Right ventricle myocardium inferior (tissue), 1 donor: ENCODE measurements at places on chromosomes 5 and 9. TPM values are rescaled to one million over a fixed set of nuclear protein-coding genes. Genes with fewer than 3 reads are reported as not detected.
A peak's percentile ranks its signal among the peaks of the same experiment; 100 is the strongest.

DNA sequence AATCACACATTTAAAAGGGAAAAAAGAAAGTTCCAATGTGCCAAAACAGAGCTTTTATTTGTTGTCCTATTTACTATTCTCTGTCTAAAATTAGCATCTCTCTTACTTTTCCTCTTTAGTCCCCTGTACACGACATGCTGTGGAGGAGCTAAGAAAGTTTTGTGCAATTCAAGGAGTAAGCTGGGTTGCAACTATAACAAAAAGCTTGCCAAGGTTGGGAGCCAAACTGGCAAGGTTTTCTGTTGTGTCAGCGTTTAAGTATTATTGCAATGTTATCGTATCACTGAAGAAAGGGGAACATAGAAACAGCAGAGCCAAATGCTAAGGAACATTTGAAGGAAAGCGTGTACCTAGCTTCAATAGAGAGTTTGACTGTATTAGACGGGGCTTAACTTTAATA is 680.8 kb downstream of the CETN3 start:
- no peak for DNase-seq

- DNase-seq = no peak
Observed at GRCh38 chr9:112224401-112225289, 49.5 kb upstream of the SUSD1 start.

DNA sequence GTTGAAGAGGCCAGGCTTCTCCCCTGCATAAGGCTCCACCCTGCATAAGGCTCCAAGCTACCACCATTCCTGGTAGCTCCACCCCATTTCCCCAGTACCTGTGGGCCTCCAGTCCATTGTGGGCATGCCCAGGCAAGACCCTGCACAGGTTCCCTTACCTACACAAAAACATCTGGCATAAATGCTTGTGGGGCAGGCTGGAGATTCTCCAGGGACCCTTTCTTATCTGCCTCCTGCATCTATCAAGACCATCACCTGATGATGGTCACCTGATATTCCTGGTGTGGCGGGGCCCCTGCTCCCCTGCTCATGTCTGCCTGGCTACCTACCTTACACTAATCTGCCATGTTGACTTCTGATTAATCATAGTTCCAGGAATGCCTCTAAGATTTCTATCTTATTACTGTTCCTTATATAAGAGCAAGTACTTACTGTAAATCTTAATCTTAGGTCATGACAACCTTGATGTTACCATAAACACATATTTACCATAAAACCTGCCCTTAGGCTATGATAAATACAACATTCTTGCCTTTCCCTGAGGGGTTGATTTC is 41.0 kb downstream of the FGD3 start:
- DNase-seq = no peak

Gene HSPB3
- total RNA-seq = 549 TPM

DNA sequence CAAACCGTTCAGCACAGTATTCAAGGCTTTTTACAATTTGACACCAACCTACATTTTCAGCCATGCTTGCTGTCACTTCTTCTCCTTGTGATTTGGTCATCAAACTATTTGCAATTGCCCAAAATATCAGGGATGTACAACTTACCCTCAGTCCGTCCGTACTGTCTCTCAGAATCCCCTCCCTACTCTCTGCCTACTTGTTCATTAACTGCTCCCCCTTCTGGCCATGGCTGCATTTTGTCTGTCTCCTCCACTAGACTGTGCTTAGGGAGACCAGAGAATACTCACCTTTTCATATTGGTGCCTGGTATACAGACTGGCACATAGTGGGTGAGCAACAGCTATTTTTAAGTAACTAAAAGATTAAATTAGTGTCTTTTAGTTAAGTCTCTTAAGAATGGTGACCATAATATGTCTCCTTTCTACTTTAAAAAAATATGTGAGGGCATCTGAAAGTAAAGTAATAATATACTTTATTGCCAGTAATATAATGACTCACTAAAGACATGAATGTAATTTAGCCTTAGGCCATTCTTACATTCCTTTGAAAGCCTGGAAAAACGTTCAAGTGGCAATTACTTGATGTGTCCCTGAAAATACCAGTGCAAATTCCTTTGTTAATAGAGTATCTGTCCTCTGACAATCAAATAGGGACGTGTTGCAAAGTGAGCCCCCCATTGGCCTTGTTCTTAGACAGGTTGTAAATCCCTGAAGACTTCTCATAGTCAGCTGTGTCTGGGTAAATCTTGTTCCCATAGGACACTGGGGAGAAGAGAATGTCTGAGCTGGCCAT is 27.8 kb downstream of the PRLR start:
- no peak for DNase-seq

Gene ADGRD2
- not detected for total RNA-seq

DNA sequence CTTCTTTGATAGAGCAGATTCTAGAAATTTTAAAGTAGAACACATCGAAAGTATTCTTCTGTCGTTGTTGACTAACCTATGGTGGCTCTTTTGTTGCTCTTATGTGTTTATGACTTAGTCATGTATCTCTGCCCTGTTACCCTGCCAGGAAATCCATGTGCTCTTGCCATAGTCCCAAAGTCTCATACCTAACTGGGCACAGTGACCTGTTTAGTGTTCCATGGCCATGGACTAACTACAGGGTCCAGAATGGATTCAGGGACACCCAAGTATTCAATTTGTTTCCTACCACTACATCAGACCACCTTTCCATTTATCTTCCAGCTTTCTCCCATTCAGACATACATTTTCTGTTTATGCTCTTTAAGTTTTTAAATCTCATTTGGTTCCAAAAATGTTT is 18.0 kb downstream of the SLC44A1 start:
- no peak for DNase-seq

- DNase-seq = no peak
Observed at GRCh38 chr9:136615631-136616306, 46.9 kb upstream of the EGFL7 start.

Gene PCDHA8
- total RNA-seq = not detected

Gene LHX6
- total RNA-seq = 6.1 TPM

Gene TAF11L10
- not detected for total RNA-seq

Gene MARVELD2
- 1.5 TPM for total RNA-seq

GRCh38 chr9:127116957-127117356 is 5.5 kb downstream of the ANGPTL2 start:
- no peak for DNase-seq

GRCh38 chr5:66498791-66499207 is 97.4 kb upstream of the MAST4 start:
- DNase-seq = no peak

- no peak for DNase-seq
Observed at GRCh38 chr5:115360046-115360685, 63.7 kb upstream of the CCDC112 start.

DNA sequence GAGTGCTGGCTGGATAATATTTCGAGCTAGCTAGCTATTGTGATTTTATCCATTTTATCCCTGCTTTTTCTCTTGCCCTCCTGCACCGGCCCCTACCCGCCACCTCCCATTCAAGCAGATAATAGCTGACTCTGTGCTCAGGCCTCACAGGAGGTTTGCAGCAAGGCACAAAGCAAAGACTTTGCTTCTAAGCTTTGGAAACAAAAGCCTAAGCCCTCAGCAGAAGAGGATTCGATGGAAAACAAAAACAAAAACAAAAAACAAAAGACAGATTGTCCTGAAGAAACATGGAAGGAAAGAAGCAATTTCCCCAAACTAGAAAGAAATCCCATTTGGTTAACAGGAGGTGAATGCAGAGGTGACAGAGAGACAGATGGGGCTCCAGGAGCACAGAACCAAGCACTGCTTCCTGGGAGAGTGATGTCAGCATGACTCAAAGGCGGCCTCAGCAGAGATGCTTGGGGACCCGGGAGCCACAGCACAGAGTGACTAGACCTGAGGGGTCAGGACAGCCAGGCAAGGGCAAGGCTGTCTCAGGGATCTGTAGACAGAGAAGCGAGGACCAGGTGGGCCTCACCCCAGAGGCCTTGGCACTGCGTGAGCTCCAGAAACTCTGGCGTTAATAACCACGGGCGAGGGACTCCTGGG is 28.4 kb downstream of the MTX3 start:
- DNase-seq = no peak

DNA sequence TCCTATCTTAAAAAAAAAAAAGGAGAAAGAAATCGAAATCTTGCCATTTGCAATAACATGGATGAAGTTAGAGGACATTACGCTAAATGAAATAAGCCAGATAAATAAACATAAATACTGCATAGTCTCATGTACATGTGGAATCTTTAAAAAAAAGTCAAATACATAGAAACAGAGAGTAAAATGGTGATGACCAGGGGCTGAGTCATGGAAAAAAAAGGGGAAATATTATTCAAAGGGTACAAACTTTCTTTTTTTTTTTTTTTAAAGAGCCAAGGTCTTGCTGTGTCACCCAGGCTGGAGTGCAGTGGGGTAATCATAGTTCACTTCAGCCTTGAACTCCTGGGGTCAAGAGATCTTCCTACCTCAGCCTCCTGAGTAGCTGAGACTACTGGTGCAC is 310.1 kb downstream of the ZNF608 start:
- no peak for DNase-seq

- peak; percentile 18 for DNase-seq
Observed at GRCh38 chr5:149831492-149831891, 101.4 kb downstream of the PPARGC1B start.

Gene SPINK7
- total RNA-seq = not detected

GRCh38 chr5:134958755-134959154 is 9.0 kb upstream of the CATSPER3 start:
- no peak for DNase-seq

GRCh38 chr5:1264211-1264610 is 30.7 kb downstream of the TERT start:
- peak; percentile 6 for DNase-seq

DNA sequence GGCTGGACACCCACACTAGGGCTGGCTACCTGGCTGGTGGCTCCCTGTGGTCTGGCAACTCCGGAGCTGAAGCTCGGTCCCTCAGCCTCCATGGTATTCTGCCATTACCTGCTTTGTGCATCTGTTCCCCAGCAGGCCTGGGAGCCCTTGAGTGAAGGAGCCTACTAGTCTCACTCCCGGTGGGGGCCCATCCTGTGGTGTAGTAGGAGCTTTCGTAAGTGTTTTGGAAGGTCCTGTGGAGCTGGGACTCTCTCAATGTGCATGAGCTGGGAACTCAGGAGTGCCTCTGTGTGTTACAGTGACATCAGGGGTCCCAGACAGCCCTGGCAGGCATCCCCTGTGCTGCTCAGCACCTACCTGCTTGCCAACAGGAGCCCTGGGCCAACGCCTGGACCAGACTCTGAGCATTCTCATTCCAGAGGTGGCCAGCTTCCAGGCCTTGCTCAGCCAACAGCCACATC is 267.1 kb downstream of the GADD45G start:
- DNase-seq = no peak

- DNase-seq = no peak
Observed at GRCh38 chr5:123460296-123460729, 37.1 kb upstream of the CEP120 start.

DNA sequence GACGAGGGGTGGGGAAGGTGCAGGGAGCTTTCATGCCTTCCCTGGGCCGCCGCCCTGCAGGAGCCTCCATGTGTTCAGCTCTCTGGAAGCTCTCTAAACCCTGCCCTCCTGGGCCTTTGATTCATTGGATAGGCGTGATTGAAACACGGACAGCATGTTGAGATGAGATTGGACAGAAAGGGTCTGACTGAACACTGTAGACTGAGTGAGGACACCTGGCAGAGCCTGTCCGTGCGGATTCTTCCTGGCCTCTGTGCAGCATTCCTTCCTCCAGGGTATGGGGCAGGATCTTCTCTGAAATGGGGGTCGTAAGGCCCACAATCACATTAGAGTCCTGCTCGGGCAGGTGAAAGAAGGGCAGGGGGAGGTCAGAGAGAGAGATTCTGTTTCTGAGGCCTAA is 12.8 kb downstream of the RPL12 start:
- DNase-seq = no peak

DNA sequence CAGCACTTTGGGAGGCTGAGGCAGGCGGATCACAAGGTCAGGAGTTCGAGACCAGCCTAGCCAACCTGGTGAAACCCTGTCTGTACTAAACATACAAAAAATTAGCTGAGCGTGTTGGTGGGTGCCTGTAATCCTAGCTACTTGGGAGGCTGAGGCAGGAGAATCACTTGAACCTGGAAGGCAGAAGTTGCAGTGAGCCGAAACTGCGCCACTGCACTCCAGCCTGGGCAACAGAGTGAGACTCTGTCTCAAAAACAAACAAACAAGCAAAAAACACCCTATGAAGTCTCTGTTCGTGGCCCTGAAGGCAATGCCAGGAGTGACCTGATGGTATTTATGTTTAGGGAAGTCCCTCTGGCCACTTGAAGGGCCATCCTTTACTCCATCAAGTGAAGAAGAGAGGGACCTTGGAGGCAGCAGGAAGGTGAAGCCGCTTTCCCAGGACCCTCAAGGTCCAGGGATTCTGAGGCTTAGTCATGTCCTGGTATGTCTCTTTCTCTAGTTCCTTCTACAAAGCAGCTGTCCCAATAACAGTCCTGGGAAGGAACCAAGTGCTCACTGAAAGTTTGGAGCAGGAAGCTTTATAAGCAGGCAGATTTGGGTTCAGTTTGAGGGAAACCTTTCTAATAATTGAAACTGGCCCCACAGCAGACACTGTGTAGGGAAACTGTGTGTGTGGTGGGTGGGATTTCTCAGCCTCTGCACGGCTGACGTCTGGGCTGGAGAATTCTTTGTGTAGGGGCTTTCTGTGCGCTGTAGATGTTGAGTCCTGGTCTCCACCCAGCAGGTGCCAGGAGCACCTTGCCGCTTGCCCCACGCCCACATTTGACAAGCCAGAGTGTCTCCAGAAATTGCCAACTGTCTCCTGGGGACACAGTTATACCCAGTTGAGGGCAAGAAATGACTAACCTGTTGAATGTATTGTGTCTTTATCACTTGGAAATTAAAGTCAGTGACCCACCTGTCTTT is 12.5 kb downstream of the PHF2 start:
- DNase-seq = no peak

Gene CARTPT
- total RNA-seq = not detected

GRCh38 chr5:87074072-87074471 is 193.6 kb upstream of the RASA1 start:
- DNase-seq = no peak

DNA sequence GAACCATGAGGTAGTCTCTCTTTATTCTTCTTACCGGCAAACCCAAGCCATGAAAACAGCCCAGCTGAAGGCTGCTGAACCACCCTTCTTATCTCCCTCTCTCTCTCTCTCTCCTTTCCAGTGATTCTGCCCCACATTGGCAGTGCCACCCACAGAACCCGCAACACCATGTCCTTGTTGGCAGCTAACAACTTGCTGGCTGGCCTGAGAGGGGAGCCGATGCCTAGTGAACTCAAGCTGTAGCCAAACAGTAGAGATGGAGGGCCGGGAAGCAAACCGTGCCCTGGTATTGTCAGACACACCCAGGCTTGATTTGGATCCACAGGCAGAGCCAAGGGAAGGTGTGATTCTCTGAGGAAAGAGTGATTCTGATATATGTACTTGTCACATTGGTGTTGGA is 14.0 kb downstream of the GRHPR start:
- DNase-seq = no peak

- DNase-seq = no peak
Observed at GRCh38 chr9:68515326-68516017, 25.2 kb downstream of the TMEM252 start.

Gene NUDCD2
- 11.8 TPM for total RNA-seq

GRCh38 chr5:16909464-16909863 is 26.6 kb downstream of the MYO10 start:
- DNase-seq = no peak
